ENCODE measurements at places on chromosomes 7 and 10.

GRCh38 chr7:30989824-30990672 lies 26.3 kb downstream of the GHRHR start:
- DNase-seq = no peak

DNA sequence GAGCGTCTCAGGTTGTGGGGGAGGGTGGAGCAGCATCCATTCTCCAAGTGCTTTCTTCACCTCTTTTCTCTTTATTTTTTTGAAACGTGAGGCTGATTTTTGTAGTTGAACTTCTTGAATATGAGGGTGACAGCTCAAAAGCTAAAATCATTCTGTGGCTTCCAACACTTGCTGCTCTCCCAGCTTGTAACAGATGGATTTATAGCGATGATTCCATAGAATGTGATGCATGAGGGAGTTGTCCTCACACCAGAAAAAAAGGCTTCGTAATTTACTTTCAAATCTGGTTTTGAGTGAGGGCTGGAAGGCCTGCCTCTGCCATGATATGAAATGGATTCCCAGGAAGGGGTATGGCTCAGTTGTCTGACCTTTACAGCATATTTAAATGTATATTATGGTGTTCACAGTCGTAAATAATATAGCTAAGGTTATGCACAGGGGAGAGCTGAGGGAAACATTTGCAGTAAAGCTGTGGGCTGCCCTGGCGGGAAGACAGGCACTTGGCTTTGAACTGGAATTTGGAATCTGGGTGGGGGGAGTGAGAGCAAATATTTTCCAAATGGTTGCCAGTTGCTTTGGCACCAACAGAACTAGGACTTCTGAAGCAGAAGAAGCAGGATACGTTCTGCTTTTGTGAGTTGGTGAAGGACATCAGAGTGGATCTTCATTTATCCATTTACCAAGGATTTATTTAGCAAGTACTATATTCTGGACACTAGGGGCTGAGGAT lies 166.7 kb downstream of the SORCS3 start:
- no peak for DNase-seq

GRCh38 chr10:91713461-91714072 lies 80.7 kb upstream of the PPP1R3C start:
- no peak for DNase-seq

GRCh38 chr10:91891125-91892001 lies 17.9 kb downstream of the FGFBP3 start:
- no peak for DNase-seq

Data from GM12864 (cell line).